Stimulated activated CD8-positive, alpha-beta memory T cell treated with anti-CD3 and anti-CD28 coated beads, Interleukin-4, amount 100 ng/mL, for 4 hours (primary cell): ENCODE measurements at places on chromosomes 12 and 14.

- no peak for DNase-seq
Measured at GRCh38 chr12:27969624-27970400, 2.7 kb downstream of the PTHLH start.

- no peak for DNase-seq
Measured at GRCh38 chr12:57519796-57520052, 590 bp downstream of the DDIT3 start.

DNA sequence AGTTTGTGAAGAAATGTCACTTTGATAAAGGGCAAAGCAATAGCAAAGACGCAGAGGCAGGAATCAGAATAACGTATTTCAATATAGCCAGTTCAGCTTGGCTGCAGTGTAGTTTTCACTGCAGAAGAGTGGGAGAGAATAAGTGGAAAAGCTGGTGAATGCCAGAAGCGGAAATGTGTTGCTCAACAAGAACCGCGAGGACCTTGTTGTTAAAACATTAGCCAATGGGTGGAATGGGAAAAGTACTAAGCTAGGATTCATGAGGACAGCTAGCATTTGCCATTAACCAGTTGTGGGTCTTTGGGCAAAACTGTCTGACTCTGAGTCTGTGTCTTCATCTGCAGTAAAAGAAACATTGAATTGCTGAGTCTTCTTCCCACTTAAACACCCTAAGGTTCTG, 292.9 kb upstream of the GRIP1 start:
- DNase-seq, result no peak

- DNase-seq, result no peak
Measured at GRCh38 chr14:104560586-104560945, 19.0 kb upstream of the C14orf180 start.

- no peak for DNase-seq
Measured at GRCh38 chr14:74240794-74241651, 1.8 kb downstream of the VSX2 start.

DNA sequence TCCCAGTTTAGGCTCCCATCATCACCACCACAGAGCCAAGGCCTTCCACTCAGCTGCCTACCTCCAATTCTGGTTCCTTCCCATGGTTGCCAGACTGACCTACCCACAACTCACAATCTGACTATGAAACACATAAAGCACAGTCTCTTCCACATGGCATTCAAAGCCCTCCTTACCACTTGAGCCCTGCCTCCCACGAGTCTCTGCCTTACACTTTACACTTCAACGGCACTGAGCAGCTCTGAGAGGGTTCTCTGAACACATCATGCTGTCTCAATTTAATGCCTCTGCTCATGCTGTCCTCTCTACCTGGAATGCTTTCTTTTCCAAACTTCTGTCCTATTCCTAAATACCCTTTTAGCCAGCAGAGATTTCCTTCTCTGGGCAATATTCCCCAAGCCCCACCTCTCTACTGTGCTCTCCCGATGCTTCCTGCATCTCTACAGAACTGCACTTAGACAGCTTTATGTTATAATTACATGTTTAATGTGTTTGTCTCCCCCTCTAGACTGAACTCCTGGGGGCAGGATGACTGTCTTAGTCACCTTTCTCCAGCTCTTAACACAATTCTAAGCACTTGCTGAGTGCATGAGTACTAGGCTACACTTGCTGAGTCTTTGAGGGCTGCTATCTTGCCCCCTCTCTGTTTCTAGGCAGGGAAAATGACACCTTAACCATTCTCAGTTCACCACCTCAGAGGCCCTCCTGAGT, 23.5 kb downstream of the FMNL3 start:
- DNase-seq, result no peak

DNA sequence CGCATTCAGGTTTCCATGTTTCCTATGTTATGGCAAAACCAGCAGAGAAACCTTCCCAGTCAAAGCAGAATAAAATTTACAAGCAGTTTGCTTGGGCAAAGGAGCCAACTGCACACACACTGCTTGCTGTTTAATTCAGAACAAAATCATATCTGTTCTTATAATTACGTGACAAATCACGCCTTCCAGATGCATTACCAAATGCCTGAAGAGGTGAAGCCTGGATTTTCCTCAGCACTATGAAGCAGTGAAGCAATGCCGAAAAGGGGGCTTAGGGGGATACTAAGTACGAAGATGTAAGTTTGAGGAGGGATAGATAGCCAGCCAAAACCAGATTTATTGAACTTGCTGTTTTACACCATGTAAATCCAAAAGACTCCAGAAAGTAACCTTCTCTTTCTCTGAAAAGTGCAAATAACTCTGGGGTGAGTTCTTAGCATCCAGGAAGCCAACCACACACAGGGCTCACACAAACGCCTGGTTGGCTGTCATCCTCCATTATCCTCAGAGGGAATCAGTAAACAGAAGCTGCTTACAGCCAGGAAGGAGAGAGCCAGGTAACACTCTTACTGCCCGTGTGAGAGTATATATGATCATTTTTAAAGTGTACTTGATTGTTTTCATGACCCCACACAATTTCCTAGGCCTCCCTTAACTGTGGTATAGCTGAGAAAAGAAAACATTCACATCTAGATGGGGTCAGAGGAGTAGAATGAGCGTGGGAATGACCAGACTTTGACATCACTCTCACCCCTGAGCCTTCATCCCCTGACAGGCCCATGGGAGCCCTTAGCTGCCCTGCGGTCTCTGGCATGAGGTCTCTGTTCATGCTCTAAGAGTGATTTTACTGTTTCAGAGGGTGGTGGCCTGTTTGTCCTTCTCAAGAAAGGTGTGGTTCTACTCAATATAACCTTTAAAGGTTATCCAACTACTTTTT, 442.5 kb downstream of the EGLN3 start:
- no peak for DNase-seq

DNA sequence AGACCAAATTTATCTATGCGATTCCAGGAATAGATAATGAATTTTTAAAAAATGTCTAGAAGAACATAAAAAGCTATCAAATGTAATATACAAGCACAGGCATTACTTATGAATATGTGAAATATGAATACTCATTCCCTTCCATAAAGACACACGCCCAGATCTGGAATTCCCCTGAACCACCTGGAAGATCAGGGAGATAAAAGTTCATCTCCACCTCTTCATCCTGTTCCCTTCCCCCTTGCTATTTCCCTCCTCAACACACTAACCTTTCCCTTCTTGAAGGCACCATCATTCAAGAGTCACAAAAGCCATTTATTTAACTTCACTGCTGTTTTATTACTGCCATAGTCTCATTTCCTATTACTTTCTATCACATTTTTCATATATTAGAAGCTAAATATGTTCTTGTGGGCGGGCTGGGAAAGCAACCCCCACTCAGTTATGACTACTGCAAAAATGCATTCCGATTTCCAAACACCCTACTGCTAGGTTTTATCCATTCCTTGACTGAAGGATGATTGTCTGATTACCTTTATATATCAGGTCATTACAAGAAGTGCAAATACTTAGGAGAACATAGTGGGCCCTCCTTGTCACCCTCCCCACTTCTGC, 16.1 kb downstream of the FGD6 start:
- no peak for DNase-seq

DNA sequence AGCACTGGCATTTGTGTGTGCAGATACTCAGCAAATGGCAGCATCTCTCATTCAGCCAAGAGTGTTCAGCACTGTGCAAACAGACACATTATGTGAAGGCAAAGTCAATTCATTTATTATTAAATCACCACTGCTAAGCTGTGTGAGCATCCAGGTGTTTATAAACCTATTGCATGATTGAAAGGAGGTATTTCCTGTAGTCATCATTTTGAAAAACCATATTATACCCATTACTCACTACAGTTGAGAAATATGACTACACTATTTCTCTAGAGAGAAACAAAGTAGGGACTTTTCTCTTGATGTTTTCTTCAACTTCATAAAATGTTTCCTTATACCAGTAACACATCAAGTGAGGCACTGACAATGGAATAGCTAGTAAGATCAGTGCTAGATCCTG, 13.7 kb downstream of the SPX start:
- no peak for DNase-seq

GRCh38 chr14:59117754-59118528, 70.5 kb upstream of the DAAM1 start:
- DNase-seq, result no peak

GRCh38 chr12:121678716-121679300, 9.4 kb upstream of the MORN3 start:
- no peak for DNase-seq

DNA sequence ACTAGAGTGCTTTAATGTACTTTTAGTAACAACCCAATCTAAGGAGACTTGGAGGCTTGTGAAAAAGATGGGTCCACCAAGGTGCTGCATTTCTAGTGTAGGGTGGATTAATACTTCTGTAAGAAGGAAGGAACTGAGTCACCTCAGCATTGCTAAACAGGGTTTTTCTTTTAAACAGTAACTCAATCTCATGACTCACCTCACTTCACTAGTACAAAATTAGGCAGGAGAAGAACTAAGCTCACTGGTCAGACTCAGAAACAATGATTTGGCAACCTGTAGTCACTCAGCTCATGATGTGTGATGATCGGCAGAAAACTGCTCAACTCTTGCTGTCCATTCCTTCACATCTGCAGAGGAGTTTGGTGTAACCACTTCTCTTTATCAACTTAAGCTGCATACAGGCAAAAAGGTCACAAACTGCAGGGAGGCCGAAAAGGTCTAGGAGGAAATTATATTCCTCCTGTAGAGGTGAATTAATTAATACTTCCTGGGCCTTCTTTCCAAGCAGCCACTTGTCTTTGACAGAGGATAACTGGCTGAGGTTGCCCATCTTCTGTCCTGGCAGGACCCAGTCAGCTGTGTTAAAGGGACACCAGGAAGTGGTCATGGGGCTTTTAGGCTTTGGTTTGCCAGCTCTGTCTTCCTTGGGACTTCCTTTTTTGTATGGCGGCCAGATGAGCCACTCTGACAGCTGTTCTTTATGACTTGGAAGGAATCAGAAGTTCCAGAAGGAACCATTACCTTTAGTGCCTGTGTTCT, 466.9 kb downstream of the FUT8 start:
- no peak for DNase-seq
